Renal cortical epithelial cell (primary cell): ENCODE measurements at places on chromosomes 13 and 19.
A peak's percentile ranks its signal among the peaks of the same experiment; 100 is the strongest.

- no peak for DNase-seq
These were observed 68.1 kb downstream of the ABCC4 start for GRCh38 chr13:95233026-95233635.

GRCh38 chr13:64819081-64819480, 2411.1 kb downstream of the PCDH9 start:
- DNase-seq, result no peak

DNA sequence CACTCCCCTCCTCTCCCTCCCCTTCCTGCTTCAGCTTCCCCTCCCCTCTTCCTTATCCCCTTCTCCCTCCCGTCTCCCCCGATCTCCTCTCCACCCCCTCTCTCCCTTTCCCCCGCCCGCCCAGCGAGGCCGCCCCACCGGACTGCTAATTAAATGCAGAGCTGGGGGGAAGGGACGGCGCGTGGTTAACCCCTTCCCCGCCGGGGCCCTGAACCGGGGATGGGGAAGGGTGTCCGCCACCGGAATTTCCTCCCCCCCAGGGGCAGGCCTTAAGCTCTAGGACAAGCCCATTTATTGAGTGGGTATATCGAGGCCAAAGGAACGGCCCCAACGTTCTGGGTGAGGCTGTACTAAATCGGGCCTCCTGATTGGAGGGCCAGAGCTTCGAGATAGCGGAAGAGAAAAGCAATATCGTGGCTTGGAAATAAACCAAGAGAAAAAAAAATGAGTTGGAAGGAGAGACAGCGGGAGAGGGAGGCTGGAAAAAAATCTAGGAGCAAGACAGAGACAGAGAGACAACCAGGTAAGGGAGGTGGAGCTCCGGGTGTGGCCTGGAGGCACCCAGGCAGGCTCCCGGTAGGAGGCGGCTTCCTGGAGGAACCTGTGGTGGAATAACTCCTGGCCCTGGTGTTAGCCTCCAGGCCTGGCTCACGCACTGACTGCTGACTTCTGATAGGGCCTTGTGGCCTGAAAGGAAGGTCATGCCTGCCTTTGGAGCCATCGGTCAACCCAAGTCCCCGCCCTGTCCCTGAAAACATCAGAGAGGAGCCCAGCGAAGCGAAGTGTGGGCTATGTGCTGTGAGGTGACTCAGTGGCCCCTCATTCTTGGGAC, 11.6 kb upstream of the JUND start:
- peak; percentile 60 for DNase-seq

GRCh38 chr13:50797091-50797490, 46.4 kb downstream of the DLEU7 start:
- DNase-seq, result no peak

- no peak for DNase-seq
These were observed 62.6 kb downstream of the STK24 start for GRCh38 chr13:98514288-98514687.

DNA sequence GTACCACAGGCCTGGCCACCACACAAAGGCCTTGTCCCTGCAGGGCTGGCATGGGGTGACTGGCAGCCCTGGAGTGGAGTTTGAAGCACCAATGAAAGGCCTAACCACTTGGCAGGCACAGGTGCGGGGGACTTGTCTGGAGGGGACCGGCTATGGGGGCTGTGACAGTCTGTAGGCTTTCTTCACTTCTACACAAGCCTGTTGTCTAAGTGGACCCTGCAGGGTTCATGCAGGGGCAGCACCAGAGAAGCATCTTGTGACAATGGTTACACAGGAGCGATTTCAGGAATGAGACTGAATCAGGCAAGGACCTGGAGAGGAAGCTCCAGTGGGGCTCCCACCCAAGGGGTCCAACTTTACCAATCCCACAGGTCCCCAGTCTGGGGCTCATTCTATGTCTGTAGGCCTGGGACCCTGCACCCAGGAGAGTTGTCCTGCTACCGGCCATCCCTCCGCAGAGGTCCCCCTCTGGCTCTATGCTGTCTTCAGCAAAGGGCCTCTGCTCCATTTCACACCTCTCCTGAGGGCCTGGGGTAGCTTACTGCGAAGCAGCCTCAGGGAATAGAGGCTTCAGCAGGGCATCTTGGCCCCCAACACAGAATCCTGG, 2.3 kb upstream of the ZNF837 start:
- no peak for DNase-seq

DNA sequence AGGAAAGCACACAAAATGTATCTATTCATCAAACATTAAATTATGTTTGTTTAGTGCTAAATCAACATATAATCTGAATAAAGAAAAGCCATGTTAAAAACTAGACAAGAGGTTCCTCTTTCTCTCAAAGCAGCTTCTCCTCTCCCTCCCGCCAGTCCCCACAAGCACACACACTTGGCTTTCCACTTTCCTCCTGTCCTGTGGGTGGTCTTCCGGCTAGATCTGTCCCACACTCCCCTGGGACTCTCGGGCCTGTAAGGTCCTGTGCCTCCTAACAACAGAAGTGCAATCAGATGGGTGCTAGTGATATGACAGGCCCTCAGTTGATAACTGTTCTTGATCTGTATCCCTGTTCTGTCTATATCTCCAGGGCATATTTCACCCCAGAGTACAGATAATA, 45.6 kb upstream of the RAP2A start:
- no peak for DNase-seq

- DNase-seq, result no peak
These were observed 65.9 kb upstream of the ADGRL1 start for GRCh38 chr19:14271840-14272239.
